ENCODE measurements at places on chromosomes 5 and 9.

- DNase-seq: peak; percentile 76
Observed at GRCh38 chr5:16936150-16936988, at the start of gene MYO10. Gene MYO10, minus strand, starts transcription at chr5:16936288. Its CDS starts 480 bp downstream, at chr5:16935808.

DNA sequence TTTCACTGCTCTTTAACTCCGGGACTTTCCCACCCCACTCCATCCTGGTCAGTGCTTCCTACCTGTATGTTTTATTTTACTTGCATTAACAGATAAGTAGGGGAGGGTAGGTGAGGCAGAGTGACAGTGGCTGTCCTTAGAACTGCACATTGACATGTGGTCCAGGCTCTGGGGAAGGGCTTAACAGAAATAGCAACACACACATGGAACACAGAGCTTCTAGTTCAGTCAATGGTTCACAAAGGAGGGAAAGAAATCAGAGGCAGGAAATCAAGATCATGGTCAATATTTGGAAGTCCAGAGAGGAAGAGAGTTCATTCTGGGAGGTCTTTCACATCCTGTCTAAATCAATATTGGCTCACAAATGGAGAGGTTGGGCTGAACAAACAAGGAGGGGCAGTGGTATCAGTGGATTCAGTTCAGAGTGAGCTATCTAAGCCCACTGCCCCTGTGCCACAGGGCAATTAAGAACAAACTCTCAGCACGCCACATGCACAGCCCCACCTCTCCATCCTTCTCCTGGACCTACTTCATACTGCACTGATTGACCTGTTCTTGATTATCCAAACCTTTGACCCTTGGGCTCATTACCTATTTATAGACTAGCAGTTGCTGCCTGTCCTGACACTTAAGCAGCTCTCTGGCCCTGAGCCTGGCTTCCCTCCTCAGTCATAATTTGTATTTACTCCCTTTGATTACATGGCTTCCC is 6.2 kb upstream of the VPS13A start:
- DNase-seq: no peak

GRCh38 chr5:144451187-144451973 is 280.7 kb downstream of the KCTD16 start:
- no peak for DNase-seq

GRCh38 chr9:976258-976942 is at the start of gene DMRT3:
Gene DMRT3, plus strand, starts transcription at chr9:976655. Its CDS starts 347 bp downstream, at chr9:977002.
- peak; percentile 73 for DNase-seq

DNA sequence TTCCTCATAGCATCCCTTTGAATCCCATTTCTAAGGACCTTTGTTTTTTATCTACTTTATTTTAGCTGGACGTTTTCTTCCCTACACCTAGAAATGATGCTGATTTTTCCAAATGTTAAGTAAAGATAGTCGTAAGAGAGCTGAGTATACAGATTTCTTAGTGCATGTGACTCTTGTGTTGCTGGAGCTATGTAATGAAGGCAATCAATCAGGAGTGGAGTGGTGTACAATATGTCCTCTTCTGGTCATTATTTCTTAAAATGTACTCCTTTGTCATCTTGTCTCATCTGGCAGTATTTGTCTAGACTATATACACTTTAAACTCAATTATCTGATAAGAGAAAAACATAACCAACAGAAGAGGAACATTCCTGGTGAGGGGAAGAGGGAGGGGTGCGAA is 13.5 kb downstream of the GAPT start:
- DNase-seq: no peak

DNA sequence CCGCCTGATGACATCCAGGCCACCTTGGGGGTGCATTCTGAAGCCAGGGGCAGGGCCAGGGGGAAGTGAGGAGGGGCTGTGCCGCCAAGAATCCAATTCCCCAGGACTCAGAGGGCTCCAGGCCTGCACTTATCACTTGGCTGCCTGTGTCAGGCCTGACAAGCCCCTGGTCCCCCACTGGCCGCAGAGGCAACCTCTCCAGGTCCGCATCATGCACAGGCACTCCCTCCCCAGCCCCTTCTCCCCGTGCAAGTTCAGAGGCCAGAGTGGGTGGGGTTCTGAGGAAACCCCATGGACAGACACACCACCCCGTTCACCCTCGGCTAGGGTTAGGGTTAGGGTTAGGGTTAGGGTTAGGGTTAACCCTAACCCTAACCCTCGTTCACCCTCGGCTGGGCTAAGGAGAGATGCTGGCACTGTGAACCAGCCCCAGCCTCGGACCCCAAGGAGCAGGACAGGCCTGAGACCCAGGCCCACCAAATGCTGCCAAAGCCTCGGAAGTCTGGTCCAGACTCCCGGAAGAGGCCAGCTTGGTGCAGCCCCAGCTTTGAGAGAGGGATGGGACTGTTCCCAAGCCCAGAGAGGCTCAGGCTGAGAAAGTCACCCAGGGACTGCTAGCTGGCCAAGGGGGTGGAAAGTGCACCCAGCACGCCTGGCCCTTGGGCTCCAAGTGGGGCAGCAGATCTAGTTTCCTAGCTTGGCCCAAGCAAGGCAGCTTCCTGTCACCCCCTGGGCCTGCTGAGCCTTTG is 4.9 kb downstream of the LCN2 start:
- no peak for DNase-seq

- DNase-seq: peak; percentile 16
Observed at GRCh38 chr9:14344053-14344524, 30.1 kb upstream of the NFIB start.

DNA sequence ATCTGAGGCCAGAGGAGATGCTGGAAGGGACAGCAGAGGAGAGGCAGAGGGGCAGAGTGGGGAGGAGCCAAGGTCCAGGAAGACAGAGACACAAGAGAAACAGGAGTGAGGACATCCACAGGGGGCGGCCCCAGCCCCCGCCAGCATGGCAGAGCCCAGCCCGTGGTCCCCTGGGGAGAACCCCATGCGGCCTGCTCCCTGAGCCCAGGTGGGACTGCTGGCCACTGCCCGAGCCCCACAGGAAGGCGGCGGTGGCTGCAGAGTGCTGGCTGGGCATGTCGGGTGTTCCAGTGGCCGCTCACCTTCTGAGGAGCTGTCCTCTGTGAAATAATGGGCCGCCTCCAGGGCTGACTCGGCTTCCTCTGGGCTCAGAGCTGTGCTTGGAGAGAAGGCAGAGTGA is 8.9 kb upstream of the MRNIP start:
- no peak for DNase-seq

DNA sequence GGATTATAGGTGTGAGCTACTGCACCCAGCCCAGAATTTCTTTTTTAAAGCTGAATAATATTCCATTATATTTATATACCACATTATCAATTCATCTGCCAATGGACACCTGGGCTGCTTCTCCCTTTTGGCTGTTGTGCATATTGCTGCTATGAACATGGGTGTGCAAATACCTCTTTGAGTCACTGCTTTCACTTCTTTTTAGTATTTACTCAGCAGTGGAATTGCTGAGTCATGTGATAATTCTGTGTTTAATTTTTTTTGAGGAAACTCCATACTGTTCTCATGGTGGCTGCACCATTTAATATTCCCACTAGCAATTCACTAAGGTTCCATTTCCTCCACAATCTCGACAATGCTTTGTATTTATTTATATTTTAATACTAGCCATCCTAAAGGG is 36.1 kb upstream of the KIF4B start:
- no peak for DNase-seq

- no peak for DNase-seq
Observed at GRCh38 chr5:14330729-14331385, 187.7 kb downstream of the TRIO start.

GRCh38 chr9:83235526-83235925 is 172.6 kb upstream of the RASEF start:
- no peak for DNase-seq

All from NCI-H1930 (cell line).